ENCODE measurements at places on chromosomes 1 and 21. TPM values are rescaled to one million over a fixed set of nuclear protein-coding genes. Genes with fewer than 3 reads are reported as not detected.

Gene AADACL3
- not detected for total RNA-seq

Gene FCRL4
- total RNA-seq: 0.15 TPM

Gene CFHR4
- not detected for total RNA-seq

Gene SZRD1
- 108 TPM for total RNA-seq

Gene TRIM46
- 11.0 TPM for total RNA-seq

Gene HES4
- total RNA-seq: 7.9 TPM

DNA sequence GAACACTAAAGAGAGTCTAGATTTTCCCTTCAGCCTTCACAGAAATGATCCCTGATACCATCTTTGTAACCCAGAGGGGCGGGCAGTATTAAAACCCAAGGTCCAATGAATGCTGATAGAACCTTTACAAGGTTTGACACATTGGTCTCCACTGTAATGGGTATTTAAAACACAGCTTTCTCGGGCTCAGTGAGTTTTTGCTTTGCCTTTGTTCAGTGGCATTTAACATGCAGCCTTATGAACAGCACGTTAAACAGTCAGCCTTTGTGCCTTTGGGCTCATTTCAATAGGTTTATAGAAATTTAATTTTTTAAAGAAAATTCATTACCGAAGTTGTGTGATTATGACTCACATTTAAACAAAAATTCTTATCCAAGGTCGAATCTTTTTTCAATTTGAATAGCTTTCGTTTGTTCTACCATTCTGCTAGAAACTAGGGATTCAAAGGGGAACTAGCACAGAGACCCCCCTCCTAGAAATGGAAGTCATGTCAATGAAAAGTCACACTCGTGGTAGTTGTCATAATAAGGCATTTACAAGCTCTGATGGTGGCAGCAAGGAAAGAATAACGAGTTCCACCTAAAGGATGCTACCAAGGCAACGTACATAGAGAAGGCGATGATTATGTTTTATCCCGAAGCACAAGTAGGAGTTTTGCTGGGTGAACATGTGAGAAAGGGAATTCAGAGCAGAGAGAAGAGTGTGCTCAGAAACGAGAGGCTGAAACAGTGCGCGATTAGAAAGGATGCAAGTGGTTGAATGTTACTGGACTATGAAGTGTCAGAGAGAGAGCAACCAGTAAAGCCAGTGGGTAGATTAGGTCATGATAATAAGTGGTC lies 66.2 kb downstream of the SGIP1 start:
- no peak for DNase-seq

DNA sequence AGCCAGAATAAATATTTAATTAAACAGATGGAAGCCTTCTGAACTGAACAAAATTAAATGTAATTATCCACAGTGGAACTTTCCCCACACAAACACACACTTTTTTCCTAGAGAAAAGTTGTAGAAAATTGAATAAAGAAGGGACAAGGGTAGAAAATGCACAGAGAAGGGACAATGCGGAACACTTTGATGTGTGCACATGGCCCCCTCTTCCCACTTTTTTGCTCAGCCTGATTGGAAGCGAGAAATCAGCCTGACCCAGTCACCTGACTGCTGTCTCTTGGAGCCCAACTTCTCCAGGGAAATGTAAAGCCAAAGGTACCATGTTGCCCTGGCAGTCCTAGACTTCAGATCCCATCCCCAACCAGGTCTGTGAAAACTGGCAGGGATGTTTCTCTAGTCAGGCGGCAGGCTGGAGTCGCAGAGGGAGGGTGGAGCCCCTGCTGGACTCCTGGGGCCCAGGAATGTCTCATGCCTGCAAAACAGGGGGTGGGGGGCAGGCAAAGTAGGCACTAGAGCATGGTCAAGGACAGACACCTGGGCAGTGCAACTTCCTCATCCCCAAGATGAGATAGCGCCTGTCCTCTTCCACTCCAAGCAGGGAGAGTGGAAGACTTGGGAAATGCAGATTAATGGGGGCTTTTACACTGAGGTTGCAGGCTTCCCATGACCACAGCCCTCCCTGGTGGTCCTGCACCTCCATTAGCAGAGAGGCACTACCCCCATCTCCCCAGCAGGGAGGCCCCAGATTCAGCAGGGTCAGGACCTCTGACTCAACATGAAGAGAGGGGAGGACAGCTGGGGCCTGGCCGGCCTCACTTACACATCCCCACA lies 2.8 kb downstream of the CERS2 start:
- DNase-seq: no peak

- DNase-seq: peak; percentile 43
Observed at GRCh38 chr1:112508278-112509004, at the start of gene WNT2B. WNT2B (plus strand) TSS chr1:112508965; CDS start chr1:112509263, 298 bp downstream.

- no peak for DNase-seq
Observed at GRCh38 chr1:156930483-156930882, 10.1 kb downstream of the LRRC71 start.

DNA sequence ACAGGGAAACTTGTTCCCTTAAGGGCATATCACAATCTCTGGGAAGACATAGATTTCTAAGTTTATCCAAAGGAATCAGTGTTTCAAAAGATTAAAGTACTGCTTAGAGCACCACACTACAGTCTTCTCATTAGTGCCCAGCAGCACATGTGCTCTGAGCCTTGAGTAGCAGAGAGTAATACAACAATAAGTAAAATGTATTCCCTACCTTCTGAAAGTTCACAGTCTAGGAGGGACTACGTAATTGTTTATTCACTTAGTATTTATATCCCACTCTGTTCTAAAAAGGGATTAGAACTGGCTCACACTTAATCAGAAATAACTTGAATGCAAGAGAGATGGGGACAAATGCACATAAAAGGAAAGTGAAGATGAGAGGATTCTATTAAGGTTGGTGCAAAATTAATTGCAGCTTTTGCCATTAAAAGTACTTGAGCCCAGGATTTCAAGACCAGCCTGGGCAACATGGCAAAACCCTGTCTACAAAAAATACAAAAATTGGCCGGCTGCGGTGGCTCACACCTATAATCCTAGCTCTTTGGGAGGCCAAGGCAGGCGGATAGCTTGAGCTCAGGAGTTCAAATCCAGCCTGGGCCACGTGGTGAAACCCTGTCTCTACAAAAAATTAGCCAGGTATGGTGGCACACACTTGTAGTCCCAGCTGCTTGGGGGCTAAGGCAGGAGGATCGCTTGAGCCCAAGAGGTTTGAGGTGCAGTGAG lies 9.0 kb downstream of the SYNC start:
- no peak for DNase-seq

GRCh38 chr1:99007366-99007765 lies 2.7 kb upstream of the PLPPR5 start:
- DNase-seq: no peak

DNA sequence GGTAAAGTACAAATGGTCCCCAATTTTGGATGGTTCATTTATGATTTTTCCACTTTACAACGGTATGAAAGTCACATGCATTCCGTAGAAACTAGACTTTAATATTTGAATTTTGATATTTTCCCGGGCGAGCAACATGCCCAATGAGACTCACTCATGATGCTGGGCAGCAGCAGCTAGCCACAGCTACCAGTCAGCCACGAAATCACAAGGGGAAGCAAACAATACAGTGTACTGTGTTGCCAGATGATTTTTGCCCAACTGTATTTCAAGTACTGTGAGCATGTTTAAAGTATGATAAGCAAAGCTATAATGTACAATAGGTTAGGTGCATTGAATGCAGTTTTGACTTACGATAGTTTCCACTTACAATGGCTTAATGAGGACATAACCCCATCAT lies 266.8 kb downstream of the VAV3 start:
- DNase-seq: no peak

- DNase-seq: no peak
Observed at GRCh38 chr1:168381850-168382249, 101.2 kb downstream of the TBX19 start.

GRCh38 chr21:43286196-43286595 lies 117.4 kb downstream of the CRYAA start:
- DNase-seq: no peak

- DNase-seq: no peak
Observed at GRCh38 chr21:31711745-31712285, 20.1 kb downstream of the SCAF4 start.

Data from T-cell (primary cell).